ENCODE measurements at places on chromosomes 5 and 9.

GRCh38 chr5:157108976-157109375 is at the start of gene HAVCR2:
HAVCR2 (minus strand) TSS chr5:157109044; CDS start chr5:157108983, 61 bp downstream.
- DNase-seq = no peak

DNA sequence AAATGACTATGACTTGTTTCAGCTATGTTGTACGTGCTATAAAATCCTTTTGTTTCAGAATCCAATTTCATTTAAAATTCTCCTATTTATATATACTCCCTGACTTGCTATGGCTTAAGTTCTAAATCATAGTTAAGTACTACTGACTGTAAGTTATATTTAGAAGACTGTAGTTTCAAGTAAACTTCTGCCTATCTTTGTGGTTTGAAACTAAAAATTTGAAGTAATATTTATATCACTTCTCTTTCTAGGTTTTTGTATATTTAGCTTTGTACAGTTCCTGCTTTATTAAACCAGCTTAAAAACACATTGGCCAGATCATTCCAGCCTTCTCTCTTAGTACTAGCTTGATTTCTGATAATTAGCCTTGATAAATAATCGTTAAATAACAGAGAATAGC is 196.3 kb downstream of the MLLT3 start:
- no peak for DNase-seq

GRCh38 chr5:132483661-132484390 is 6.7 kb downstream of the IRF1 start:
- DNase-seq = no peak

DNA sequence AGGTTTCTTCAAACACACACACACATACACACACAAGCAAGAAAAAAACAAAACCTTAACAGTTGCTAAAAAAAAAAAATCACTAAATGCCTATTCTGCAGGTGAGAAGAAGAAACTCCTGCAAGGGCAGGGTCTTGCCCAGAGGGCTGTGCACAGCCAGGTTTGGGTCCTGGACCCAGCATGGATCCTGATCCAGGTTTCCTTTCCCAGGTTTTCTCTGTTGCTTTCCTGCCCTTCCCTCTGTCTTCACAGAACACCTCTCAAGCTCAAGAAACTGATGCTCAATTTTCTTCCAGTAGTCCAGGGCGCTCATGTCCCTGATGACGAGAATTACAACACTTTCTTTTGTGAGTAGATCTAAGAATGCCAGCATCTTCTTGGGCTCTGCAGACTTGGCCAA is 136.6 kb downstream of the PAX5 start:
- DNase-seq = no peak
